ENCODE measurements at places on chromosomes 16 and 17. TPM values are rescaled to one million over a fixed set of nuclear protein-coding genes. Genes with fewer than 3 reads are reported as not detected.

The CSH2 gene
- total RNA-seq: not detected

GRCh38 chr16:27174007-27174406, 29.3 kb upstream of the KDM8 start:
- no peak overlapping the region for H3K27ac ChIP-seq
- no peaks in the 10 kb centered on the region for H3K27me3 ChIP-seq
- H3K36me3 ChIP-seq: no peaks in the 10 kb centered on the region

The MON1B gene
- 41.1 TPM for total RNA-seq

- H3K4me1 ChIP-seq: no peaks in the 10 kb centered on the region
- no peak for DNase-seq
- H3K27me3 ChIP-seq: no peaks in the 10 kb centered on the region
- H3K36me3 ChIP-seq: no peaks in the 10 kb centered on the region
- H3K27ac ChIP-seq: no peak overlapping the region
Measured at GRCh38 chr16:57038166-57038565, 48.8 kb downstream of the NLRC5 start.

- no peaks in the 10 kb centered on the region for H3K27me3 ChIP-seq
- DNase-seq: peak; percentile 89
- peak within 1 kb of the TSS; percentile 89 for H3K4me3 ChIP-seq
- H3K27ac ChIP-seq: peak within 1 kb of the TSS; percentile 50
Measured at GRCh38 chr16:68538880-68539701, at the start of gene ZFP90. TSS of gene ZFP90 (plus strand) at chr16:68539291. CDS start at chr16:68539793, 502 bp downstream.

DNA sequence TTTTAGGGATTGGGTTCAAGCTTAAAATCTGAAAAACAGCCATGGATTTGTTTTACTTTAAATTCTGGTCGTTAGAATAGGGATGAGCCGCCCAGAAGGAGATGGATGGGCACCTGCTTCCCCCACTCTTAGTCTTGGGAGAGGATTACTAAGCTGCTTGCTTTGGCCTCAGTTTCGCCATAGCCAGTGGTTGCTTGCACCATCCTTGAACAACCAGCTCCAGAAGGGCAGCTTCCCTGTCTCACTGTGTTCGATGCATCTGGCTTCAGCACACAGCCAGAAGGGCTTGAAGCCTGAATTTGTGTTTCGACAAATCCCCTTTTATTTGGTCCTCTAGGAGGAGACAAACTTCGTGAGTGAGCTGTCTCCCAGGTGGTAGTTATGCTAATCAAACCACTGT, 7.1 kb downstream of the CYB5D2 start:
- H3K36me3 ChIP-seq: peaks cover 5% of the 10 kb centered on the region
- H3K4me3 ChIP-seq: no peak overlapping the region
- DNase-seq: no peak
- no peaks in the 10 kb centered on the region for H3K27me3 ChIP-seq

- no peaks in the 10 kb centered on the region for H3K36me3 ChIP-seq
- DNase-seq: no peak
- H3K4me3 ChIP-seq: no peak overlapping the region
- no peaks in the 10 kb centered on the region for H3K27me3 ChIP-seq
Measured at GRCh38 chr16:76059186-76059585, 218.0 kb upstream of the CNTNAP4 start.

DNA sequence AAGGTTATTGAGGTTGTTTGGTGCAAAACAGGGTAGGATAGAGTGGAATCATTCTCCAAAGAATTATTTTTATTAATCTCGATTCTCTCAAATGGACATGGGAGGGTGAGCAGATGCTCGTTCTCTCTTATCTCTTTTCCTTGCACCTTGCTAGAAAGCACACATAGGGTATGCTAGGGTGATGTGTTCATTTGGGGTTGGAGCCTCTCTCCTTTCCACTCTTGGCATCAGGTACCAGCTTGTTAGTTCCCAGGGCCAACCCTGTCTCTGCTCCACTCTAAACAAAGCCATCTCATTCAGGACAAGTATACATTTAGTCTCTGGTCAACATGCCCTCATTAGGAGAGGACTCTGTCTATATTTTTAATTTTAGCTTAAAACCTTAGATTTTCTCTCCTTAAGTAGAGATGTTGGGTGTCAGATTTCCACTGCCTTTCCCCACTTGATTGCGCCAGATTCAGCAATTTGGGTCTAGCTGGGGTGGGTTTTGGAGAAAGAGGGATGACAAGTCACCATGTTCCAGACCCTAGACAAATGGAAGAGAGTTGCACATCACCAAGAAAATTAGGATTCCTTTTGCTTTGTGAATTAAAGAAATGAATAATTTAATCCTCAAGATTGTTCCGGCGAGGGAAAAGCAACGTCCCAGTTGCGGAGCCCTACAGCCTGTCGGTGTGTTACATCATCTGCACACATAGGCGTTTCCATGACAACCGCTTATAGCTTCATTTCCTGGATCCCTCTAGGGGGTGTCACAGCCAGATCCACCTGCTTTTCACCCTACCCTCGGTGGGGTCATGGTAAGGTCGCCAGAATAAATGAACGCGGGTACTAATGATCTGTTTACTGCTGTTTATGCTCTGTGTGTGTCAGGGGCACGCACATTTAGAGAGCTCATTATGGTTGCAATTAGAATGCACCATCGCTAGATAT, 41.6 kb downstream of the SNX11 start:
- H3K4me3 ChIP-seq: no peak overlapping the region
- H3K4me1 ChIP-seq: no peaks in the 10 kb centered on the region
- no peaks in the 10 kb centered on the region for H3K36me3 ChIP-seq
- H3K27ac ChIP-seq: no peak overlapping the region
- H3K27me3 ChIP-seq: no peaks in the 10 kb centered on the region

The RFWD3 gene
- total RNA-seq: 32.9 TPM

The C16orf89 gene
- 267 TPM for total RNA-seq

The ACSM3 gene
- total RNA-seq: not detected

The KRTAP4-8 gene
- not detected for total RNA-seq

The UTS2R gene
- 2.4 TPM for total RNA-seq

GRCh38 chr17:40986920-40987319, 2.8 kb upstream of the KRT40 start:
- H3K4me1 ChIP-seq: no peaks in the 10 kb centered on the region
- H3K36me3 ChIP-seq: no peaks in the 10 kb centered on the region
- no peak overlapping the region for H3K4me3 ChIP-seq
- DNase-seq: no peak

The MMP2 gene
- 286 TPM for total RNA-seq

GRCh38 chr16:86640265-86640843, 62.0 kb downstream of the FOXL1 start:
- H3K36me3 ChIP-seq: no peaks in the 10 kb centered on the region
- H3K27me3 ChIP-seq: no peaks in the 10 kb centered on the region
- no peak overlapping the region for H3K27ac ChIP-seq
- no peaks in the 10 kb centered on the region for H3K4me1 ChIP-seq
- no peak for DNase-seq
